Tongue (tissue), 3 donors: ENCODE measurements at places on chromosomes 5 and 9. TPM values are rescaled to one million over a fixed set of nuclear protein-coding genes. Genes with fewer than 3 reads are reported as not detected.
A peak's percentile ranks its signal among the peaks of the same experiment; 100 is the strongest.

Gene PRRX2
- 6.9 TPM for total RNA-seq

- peak; percentile 63 for DNase-seq
Observed at GRCh38 chr5:171442287-171443042, 23.0 kb downstream of the FGF18 start.

Gene RAB3C
- total RNA-seq, result 0.21 TPM

GRCh38 chr9:113614843-113615648, 151.5 kb downstream of the RGS3 start:
- DNase-seq, result peak; percentile 90

- DNase-seq, result no peak
Observed at GRCh38 chr5:157978061-157978460, 119.1 kb upstream of the CLINT1 start.

DNA sequence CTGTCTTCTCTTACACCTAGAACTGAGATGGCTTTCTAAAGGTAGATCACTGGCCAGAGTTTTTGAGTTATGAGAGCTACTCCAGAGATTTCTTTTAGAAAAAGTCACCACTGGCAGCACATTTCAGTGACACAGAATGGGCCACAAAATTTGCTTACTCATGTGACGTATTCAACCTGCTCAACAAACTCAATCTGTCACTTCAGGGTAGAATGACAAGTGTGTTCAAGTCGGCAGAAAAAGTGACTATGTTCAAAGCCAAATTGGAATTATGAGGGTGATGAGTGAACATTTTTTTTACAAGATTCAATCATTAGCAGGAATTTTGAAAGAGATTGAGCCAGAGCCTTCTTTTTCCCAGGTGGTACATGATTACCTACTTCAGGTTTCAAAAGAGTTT, 46.5 kb downstream of the TAF11L14 start:
- no peak for DNase-seq

DNA sequence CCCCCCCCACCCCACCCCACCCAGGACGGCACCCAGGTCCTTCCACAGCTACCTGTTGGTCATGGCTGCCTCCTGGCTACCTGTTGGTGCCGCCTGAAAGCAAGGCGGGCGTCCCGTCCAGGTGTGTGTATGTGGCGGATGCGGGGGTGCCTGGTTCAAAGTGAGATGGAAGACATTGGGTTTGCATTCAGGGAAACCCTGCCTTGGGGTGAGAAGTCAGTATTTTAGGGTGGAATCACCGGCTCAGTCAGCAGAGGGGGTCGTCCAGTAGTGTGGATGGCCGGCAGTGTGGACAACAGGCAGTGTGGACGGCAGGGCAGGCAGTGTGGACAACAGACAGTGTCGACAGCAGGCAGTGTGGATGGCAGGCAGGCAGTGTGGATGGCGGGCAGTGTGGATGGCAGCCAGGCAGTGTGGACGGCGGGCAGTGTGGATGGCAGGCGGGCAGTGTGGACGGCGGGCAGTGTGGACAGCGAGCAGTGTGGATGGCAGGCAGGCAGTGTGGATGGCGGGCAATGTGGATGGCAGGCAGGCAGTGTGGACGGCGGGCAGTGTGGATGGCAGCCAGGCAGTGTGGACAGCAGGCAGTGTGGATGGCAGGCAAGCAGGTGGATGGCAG, 28.0 kb downstream of the NKD2 start:
- DNase-seq, result no peak

- DNase-seq, result peak; percentile 3
Observed at GRCh38 chr5:114358329-114358728, 3.5 kb upstream of the KCNN2 start.

Gene PCDHB13
- total RNA-seq, result 4.4 TPM

Gene BTNL8
- total RNA-seq, result not detected

Gene HK3
- 4.1 TPM for total RNA-seq

GRCh38 chr9:24776226-24776625, 230.5 kb upstream of the IZUMO3 start:
- peak; percentile 2 for DNase-seq
